NCI-H1092 (cell line): ENCODE measurements at places on chromosomes 4 and X.

DNA sequence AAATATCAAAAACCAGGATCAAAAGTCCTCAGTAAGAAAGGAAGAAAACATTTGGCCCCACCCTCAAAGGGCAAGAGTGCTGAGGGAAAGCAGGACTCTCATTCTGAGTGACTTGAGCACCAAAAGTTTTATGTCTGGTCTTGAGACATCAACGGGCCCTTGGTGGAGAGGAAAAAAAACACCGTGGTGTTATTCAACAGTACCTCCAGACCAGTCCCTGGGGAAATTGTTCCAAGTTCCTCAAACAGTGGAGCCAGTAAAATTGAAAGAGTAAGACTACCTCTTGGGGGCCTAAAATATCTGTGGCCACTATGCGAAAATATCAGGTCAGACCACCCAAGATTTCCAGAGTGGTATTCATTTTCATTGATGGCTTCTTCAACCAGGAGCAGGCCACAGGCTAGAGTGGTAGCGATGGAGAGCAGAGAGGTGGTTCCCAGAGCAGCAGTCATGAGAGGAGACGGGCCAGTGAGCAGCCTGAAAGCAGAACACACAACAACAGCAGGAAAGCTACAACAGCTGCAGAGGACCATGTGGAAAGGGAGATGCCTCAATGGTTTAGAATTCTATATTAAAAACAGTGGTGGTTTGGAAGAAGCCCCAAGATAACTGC, 63.7 kb upstream of the RPL34 start:
- DNase-seq, result no peak

- no peak for DNase-seq
Observed at GRCh38 chr4:3196670-3197359, 52.1 kb upstream of the MSANTD1 start.

DNA sequence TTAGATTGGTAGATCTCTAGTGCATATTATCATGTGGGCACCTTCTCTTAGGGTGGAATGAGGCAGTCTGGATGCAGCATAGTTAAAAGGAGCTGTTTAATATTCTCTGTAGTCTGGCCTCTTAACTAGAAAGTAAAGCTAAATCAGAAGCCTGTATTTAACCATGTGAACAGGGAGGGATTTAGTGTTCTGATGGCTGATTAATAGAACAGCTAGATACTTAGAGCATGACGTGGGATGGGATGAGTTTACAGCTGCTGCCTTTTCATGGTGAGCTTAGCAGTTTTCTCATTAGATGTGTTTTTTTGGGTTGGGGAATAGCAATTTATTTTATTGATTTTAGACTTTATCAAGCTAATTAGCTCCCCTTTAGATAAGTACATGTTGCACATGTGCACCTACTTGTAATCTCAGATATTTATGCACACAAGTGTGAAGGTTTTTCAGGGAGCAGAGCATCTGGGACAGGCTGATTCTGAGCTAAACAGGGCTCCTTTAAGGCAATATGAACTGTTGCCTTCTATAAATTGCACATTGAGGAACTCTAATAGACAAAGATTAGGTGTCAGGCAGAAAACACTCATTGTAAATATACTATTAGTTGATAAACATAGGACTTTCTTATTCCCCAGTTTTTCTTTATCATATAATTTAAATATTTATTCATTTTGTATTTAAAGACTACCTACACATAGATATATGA, 34.1 kb downstream of the YIPF6 start:
- no peak for DNase-seq

GRCh38 chr4:52592287-52592686, 66.8 kb downstream of the USP46 start:
- DNase-seq, result no peak
